ENCODE measurements at places on chromosomes 1 and 21. TPM values are rescaled to one million over a fixed set of nuclear protein-coding genes. Genes with fewer than 3 reads are reported as not detected.

DNA sequence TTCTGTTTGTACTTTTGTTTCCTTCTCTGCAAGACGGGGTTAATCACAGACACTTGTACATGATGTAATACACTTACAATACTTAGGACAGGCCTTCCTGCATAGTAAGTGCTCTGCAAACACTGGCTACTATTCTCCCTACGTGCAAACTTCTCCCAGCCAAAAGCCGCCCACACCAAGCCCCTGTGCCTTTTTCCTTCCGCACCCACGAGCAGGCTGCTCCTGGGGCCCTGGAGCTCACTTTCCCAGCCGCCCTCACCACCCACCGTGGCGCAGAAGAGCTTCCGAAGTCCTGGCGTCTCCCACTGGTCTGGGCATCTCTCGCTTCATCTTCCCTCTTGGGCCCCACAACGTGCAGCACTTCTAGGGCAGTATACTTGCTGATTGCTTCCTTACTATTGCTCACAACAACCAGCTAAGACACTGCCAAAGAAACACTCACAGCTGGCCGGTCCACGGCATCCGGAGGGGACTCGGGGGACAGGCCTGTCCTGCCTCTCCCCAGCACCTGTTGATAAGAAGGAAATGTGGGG, 22.5 kb upstream of the GPR157 start:
- DNase-seq: no peak

The PTBP2 gene
- 365 TPM for total RNA-seq

GRCh38 chr1:219189021-219189824, 15.5 kb downstream of the LYPLAL1 start:
- no peak for DNase-seq

- no peak for DNase-seq
Measured at GRCh38 chr21:31529406-31529805, 130.1 kb upstream of the SOD1 start.

- no peak for DNase-seq
Measured at GRCh38 chr1:111903148-111903870, 86.2 kb downstream of the KCND3 start.

- DNase-seq: peak; percentile 48
Measured at GRCh38 chr1:15246960-15247614, at the start of gene FHAD1. Gene FHAD1, plus strand, starts transcription at chr1:15247223. Its CDS starts 4,562 bp downstream, at chr1:15251785.

DNA sequence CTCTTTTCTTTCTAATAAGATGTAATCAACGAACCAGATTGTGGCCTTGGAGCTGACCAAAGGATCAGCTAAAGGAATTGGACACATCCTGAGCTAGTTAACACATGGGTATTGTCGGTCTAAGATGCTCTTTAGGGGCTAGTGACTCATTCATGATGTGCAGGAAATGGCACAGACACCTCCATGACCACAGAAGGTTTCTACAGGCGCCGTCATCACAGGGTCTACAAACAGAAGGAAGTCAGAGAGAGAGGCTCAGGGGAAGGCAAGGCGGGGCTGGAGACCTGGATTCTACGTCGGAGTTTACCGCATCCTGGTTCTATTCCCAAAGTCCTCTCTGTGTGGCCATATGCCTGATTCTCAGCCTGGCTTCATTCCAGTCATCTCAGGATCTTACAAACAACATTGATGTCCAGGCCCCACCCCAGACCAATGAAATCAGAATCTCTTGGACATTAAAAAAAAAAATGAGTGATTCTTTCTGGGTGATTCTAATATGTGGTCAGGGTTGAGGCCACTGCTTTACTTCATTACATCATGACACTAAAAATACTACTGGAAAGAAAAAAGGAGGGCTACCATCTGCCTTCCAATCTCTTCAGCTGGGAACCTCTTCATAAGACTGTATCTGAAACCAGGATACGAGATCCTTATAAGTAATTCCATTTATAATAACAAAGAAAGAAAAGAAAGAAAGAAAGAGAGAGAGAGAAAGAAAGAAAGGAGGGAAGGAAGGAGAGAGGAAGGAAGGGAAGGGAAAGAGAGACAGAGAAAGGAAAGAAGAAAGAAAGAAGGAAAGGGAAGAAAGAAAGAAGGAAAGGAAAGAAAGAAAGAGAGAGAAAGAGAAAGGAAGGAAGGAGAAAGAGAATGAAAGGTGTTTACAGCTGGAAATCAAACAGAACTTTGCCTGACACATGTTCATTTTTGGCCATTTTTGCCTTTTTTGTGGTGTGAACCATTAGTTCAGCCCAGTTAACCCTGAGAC, 11.6 kb upstream of the KCNJ15 start:
- DNase-seq: no peak

The PLEKHA6 gene
- 11.0 TPM for total RNA-seq

GRCh38 chr1:64268653-64269557, 65.5 kb downstream of the UBE2U start:
- peak; percentile 14 for DNase-seq

The CYP2J2 gene
- 0.82 TPM for total RNA-seq

- DNase-seq: no peak
Measured at GRCh38 chr1:62281922-62282555, 37.2 kb downstream of the KANK4 start.

GRCh38 chr21:17513214-17514123, 626 bp downstream of the CXADR start:
- peak; percentile 27 for DNase-seq

GRCh38 chr1:212529211-212529741, 79.3 kb upstream of the ATF3 start:
- no peak for DNase-seq

- DNase-seq: no peak
Measured at GRCh38 chr1:153390938-153391710, at the start of gene S100A8. Gene S100A8, minus strand, starts transcription at chr1:153391073. Its CDS starts 538 bp downstream, at chr1:153390535.

The RNF223 gene
- total RNA-seq: not detected

- DNase-seq: no peak
Measured at GRCh38 chr1:80427881-80428280, 1372.9 kb upstream of the ADGRL2 start.

The OR2AK2 gene
- total RNA-seq: 0.41 TPM

DNA sequence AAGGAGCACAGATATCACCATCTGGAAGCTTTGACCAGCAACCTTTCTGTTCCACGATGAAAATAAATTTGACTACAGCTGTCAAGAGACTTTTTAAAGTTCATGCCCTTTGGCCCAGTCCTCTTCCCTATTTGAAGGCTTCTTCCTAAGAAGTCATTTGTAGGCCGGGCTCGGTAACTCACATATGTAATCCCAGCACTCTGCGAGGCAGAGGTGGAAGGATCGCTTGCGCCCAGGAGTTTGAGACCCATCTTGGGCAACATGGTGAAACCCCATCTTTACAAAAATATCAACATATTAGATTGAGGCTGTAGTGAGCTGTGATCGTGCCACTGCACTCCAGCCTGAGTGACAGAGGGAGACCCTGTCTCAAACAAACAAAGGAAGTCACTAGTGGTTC, 58.3 kb upstream of the IFFO2 start:
- no peak for DNase-seq

GRCh38 chr1:92805216-92805615, 20.3 kb upstream of the EVI5 start:
- DNase-seq: no peak

DNA sequence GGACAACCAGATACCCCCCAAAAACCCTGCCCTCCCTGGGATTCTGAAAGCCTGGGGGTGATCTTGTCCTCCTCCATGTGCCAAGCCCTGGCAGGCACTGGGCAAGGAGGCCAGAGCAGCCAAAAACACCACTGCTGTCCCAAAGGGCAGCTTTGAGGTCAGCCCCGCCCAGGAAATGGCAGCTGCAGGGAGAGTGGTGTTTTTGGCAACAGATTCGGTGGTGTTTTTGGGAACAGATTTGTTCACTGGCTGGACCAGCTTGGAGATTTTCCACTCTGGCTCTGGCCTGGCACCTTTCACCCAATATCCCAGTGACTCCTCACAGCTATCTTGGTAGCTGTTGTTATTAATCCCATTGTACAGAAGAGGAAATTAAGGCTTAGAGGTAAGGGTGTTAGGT, 34.7 kb downstream of the LRP8 start:
- no peak for DNase-seq

DNA sequence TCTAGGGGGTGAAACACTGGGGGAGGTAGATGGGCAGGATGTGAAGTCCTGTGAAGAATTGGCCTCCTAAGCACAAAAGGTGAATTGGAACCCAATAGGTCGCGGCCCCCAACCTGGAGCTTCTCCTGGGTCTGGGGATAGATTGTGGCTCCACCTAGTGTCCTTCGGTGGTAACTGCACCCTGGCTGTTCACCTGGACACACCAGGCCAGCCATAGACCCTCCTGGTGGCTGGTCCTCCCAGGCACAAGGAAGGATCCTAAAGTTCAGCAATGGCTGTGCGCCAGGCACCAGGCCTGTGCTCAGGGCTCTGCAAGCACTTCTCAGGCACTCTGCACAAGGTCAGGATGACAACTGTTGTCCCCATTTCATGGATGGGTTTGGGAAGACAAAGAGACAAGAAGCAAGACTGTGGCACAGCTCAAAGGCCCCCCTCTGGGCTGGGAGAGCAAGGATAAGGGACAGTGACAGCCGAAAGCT, 13.5 kb downstream of the ESPN start:
- DNase-seq: peak; percentile 85

The OPRD1 gene
- total RNA-seq: 0.82 TPM

- DNase-seq: no peak
Measured at GRCh38 chr21:43299441-43300277, 127.3 kb downstream of the SIK1 start.

DNA sequence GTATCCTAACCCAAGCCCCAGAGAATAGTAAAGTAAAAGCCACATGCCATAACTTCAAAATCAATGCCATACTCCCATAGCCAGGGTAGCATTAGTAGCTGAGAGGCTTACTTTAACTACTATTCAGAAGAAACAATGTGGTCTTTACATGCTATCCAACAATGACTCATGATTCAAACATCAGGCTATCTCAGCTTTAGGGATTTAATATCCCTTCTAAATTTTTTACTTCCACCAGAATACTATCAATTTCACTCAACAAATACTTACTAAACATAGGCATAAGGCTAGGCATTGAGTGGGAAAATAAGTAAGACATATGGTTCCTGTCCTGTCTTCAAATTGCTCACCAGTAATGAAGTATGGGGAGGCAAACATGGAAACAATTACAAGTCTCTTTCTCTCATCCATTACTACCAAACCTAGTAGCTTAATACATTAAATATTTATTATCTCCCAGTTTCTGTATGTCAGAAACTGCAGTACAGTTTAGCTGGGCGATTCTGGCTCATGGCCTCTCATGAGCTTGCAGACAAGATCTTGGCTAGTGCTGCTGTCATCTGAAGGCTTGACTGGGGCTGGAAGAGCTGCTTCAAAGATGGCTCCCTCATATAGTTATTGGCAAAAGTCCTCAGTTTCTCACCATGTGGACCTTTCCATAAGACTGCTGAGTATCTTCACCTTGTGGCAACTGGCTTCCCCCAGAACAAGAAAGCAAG, 30.7 kb downstream of the EVI5 start:
- DNase-seq: no peak

The TEX38 gene
- not detected for total RNA-seq

The LMX1A gene
- total RNA-seq: not detected

DNA sequence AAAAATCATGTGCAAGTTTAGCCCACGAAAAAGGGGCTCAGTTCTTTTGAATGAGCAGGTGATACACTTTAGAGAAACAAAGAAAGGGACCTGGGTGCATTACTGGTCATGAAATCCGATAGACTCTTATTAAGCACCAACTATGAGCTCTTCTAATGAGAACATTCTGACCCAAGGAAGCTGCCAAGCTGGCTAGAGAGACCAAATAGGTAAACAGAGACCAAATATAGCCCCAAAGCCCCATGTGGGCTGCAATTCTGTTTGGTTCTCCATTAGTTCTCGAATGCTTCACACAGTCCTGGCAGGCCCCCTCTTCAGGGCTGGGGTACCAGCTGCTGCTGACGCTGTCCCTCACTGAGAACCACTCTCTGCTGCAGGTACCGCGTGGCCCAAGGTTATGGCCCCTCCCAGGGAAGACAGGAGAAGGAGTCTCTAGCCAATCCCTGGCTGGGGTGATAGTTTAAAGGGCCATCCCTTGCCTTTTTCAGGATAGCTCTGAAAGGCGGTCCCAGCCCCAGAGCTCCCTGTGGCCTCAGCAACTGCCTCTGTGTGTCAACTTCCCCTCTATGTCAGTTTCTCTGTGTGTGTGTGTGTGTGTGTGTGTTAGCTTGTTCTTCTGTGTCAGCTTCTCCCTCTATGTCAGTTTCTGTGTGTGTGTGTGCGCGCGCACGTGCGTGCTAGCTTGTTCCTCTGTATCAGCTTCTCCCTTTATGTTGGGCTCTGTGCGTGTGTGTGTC, 7.1 kb upstream of the UBXN10 start:
- no peak for DNase-seq

DNA sequence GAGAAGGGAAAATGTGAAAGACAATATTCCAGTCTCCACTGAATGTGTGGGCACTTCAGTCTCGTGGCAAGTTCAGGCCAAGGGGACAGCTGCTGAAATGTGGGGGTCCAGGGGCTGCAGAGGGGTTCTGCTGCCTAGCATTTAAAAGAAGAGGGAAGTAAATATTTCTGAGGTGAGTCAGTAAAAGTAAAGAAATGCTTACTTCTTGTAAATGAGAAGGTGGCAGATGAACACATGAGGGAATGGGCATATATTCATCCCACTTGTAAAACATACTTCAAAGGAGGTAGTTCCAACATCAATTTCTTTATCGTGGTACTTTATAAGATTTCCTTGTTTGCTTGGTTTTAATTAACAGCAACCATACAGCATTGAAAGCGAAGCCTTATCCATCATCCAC, 63.1 kb upstream of the HIVEP3 start:
- DNase-seq: no peak

GRCh38 chr1:13584876-13585611, 1.4 kb downstream of the PDPN start:
- DNase-seq: peak; percentile 40

- DNase-seq: no peak
Measured at GRCh38 chr1:33155877-33156538, 25.8 kb downstream of the TRIM62 start.

The PDE9A gene
- total RNA-seq: 13.0 TPM

The CA14 gene
- 0.41 TPM for total RNA-seq

DNA sequence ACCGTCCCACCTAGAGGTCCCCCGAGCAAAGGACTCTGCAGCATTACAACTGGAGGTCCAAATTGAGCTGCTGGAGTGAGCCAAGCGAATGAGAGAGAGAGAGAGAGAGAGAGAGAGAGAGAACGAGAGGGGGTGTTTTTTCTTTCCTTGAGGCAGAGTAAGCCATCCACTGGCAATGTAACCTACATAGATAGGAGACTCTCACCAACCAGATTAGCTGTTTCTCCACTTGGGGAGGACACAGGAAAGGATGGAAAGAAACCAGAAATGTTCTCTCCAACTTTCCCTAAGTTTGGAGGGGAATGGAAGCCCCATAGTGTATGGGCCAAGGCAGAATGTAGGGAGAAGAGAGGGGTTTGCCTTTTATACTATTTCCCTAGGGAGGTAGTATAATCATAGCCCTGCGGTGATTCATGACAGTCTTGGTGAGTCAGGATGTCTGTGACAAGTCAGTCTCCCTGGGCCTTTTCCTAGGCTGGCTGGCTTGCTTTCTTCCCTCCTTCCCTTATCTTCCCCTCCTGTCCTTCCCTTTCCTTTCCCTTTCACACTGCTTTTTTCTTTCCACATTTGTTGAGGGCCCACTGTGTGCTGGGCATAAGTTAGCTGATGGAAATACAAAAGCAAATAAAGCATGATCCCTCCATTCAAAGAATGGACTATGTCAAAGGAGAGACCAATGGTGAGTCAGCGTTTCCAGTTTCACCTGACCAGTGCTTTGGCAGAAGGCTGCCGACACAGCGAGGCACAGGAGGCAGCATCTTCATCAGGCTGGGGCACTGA, 7.1 kb downstream of the FNDC7 start:
- no peak for DNase-seq

GRCh38 chr1:97307568-97307967, 586.0 kb downstream of the PTBP2 start:
- no peak for DNase-seq

The S100A7A gene
- not detected for total RNA-seq

The MACO1 gene
- 103 TPM for total RNA-seq

- DNase-seq: no peak
Measured at GRCh38 chr1:215018555-215018954, 64.0 kb upstream of the KCNK2 start.
